ENCODE measurements at places on chromosomes 4 and X.

DNA sequence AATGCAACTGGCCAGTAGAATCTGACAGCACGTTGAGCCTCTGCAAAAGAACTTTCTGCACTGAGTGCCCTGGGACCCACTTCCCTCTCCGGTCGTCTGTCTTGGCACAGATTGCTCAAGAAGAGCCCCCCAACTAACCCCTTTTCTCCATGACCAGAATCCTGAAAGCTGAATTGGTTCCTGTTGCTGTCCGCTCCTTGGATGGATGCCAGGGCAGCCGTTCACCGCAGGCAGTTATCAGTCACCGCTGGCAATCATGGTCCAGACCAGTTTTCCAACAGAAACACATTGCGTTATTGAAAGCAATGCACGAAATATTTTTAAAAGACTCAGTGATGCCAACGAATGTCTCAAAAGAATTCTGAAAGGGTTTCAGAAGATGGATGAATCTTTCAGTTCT, 733.7 kb upstream of the FRG1 start:
- DNase-seq = no peak

DNA sequence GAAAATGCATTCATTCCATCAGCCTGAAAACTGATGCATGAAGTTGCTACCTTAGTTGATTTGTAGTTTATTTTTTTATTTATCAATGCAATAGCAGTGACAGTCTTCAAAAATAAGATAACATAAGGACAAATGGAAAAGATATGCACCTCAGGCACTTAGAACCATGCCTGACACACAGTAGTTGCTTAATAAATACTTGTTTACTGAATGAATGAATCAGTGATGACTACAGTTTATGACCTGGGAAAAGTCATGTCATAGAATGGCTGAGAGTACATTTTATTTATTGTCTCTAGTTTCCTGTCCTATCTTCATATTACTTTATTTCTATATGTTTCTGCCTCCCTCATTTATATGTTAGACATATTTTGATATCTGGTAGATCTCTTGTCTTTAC, 171.8 kb downstream of the TLL1 start:
- no peak for DNase-seq

DNA sequence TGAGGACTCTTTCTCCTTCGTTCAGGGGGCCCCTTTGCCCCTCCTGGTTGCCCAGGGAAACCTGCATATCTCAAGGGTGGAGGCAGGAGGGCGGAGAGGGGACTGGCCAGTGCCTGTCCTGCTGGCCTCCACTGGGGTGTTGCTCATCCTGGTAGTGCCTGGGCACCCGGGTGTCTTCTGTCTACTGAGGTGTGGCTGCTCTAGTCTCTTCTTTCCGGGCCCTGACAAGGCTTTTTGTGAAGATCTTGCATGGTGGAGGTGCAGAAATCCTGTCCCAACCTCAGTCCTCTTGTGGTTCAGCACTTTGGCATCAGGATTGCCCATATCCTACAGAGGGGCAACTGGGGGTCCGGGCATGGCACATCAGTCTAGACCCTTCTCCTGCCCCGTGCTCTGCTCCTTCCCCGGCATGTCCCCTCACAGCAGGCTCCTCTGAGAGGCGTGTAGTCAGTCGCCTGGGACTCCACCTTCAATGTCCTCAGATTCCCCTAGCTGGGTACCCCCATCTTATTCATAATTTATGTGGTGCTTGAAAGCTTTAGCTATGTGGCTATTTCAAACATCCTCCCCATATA, 1.9 kb downstream of the CCDC110 start:
- no peak for DNase-seq

DNA sequence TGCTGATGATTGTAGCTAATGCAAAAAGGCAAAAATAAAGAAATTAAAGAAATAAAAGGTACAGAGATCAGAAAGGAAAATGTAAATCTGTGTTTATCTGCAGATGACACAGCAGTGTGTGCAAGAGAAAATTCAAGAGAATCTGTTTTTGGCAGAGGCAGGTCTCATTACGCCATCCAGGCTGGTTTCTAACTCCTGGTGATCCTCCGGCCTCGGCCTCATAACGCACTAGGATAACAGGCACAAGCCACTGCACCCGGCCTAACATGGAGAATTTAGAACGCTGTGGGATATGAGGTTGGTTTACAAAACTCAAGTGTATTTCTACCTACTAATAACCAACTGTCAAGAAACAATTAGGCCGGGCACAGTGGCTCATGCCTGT, 29.4 kb downstream of the CTBP1 start:
- no peak for DNase-seq

DNA sequence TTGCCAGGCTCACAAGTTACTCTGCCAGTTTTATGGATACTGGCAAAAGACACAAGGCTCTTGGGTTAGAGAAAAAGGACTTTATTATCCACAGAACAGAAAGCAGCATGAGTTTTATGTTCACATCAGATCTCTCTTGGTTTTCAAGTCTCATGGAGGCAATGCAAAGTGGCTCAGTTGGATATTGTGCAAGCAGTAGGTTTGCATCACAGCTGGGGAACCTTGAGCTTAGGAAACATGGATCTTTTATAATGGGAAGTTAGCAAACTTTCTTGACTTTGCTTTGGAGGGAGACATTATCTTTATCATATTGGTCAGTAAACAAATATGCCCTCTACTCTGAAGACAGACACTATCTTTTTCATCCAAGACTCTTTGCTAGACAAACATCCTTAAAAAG, 109.2 kb upstream of the GRPR start:
- DNase-seq = no peak

- no peak for DNase-seq
These were observed 317.7 kb downstream of the INPP4B start for GRCh38 chr4:142528433-142528832.

DNA sequence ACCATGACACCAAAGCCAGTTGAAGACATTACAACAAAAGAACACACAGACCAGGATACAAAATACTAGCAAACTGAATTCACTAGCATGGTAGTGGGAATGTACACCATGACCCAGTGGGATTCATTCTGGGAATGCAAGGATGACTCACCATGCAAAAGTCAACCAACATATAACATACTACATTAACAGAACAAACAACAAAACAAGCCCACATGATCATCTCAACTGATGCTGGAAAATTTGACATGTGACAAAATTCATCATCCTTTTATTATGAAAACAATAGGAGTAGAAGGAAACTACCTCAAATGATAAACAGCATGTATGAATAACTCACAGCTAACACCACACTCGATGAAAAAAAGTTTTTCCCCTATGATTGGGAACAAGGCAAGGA, 190.2 kb downstream of the DCLK2 start:
- DNase-seq = no peak

Measured in non-pigmented ciliary epithelial cell (primary cell).